Activated CD8-positive, alpha-beta memory T cell treated with anti-CD3 and anti-CD28 coated beads for 36 hours (primary cell): ENCODE measurements at places on chromosomes 6 and 20. TPM values are rescaled to one million over a fixed set of nuclear protein-coding genes. Genes with fewer than 3 reads are reported as not detected.

Gene SOX18
- total RNA-seq: not detected

Gene LPA
- total RNA-seq: not detected

Gene TREML2
- total RNA-seq: 2.0 TPM

Gene DEF6
- total RNA-seq: 67.9 TPM

Gene EIF2S2
- 154 TPM for total RNA-seq

Gene EFCAB8
- 0.21 TPM for total RNA-seq

Gene SLC17A1
- total RNA-seq: not detected

Gene IL17A
- total RNA-seq: 0.78 TPM

Gene RHAG
- not detected for total RNA-seq

Gene FYN
- 547 TPM for total RNA-seq

Gene PLCB1
- 9.8 TPM for total RNA-seq

Gene PHACTR2
- 26.2 TPM for total RNA-seq

Gene PRDM13
- 0.11 TPM for total RNA-seq

Gene BPIFB2
- total RNA-seq: not detected

Gene SDCBP2
- 3.4 TPM for total RNA-seq

Gene SRSF12
- 0.82 TPM for total RNA-seq

Gene CLVS2
- not detected for total RNA-seq

Gene REM1
- not detected for total RNA-seq

Gene CST2
- total RNA-seq: not detected

Gene COL9A3
- total RNA-seq: not detected

Gene TMC2
- total RNA-seq: not detected

Gene ZNF165
- 2.2 TPM for total RNA-seq

Gene LRFN2
- not detected for total RNA-seq

Gene OVOL2
- total RNA-seq: not detected
